Metanephros (tissue), 2 donors: ENCODE measurements at places on chromosomes 16 and 17. TPM values are rescaled to one million over a fixed set of nuclear protein-coding genes. Genes with fewer than 3 reads are reported as not detected.

The STAC2 gene
- total RNA-seq: 0.93 TPM

The SECTM1 gene
- total RNA-seq: 3.6 TPM

The ARSG gene
- total RNA-seq: 7.8 TPM

The ZFP3 gene
- 6.9 TPM for total RNA-seq

The OR2C1 gene
- 1.3 TPM for total RNA-seq

The CORO1A gene
- total RNA-seq: 30.8 TPM

The ZNF597 gene
- 2.7 TPM for total RNA-seq

The HOXB8 gene
- 64.8 TPM for total RNA-seq
